ENCODE measurements at places on chromosomes 6 and 20.

DNA sequence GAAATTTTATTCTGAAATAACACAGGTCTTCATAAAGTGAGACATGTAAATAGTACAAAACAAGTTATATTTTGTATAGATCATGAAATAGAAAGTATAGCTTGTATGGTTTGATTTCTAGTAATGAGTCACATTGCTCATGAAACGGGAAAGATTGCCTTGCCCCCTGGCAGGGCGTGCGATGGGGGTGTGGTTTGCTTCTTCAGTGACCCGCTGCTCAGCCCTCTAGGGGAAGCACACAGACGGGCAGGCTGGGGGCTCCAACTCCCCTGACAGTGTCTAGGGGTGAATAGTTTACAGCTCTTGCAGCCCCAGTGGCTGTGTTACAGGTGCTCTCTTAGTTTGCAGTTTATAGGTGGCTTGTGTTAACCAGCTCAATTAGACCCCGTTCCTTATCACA lies 170.5 kb upstream of the RGS17 start:
- DNase-seq, result no peak

DNA sequence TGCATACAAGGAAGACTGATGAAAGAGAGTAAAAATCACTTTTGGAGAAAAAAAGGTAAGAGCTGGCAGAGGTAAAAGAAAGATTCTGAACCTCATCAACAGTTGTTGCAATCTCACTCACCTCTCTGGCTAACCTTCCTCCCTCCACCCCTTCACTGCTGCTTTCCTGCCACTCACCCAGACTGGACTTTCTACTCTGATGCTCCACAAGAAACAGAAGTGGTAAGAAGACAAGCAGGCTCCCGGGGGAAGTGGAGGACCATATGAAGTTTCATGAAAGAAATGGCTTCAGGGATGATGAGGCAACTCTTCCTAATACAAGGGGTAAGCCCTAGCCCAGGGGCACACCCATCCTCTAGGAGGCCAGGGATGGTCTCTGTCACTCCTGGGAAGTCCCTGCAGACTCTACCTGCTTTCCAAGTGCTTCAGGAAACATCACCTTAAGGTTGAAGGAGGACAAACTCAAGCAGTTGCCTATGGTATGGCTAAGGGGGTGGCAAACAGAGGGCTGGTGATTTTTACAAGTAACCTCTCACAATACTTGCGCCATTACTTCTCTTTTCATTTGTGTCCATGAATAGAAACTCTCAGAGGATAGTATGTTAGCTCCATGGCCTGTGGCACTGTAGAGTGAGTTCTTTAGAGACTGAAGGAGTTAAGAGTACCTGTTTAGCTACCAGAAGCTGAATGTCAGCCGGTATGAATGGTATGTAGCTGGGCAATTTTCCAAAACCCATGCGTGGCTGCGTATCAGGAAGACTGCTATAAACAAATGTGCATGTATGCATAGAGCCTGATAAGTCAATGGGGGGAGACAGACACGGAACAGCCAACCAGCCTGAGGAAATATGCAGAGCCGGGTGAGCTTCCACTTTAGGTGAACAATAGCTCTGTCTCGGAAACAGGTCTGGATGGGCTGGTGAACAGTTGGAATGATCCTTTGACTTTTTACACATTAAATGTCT lies 112.0 kb downstream of the BACH2 start:
- no peak for DNase-seq

GRCh38 chr20:430091-430999 lies 22.2 kb downstream of the RBCK1 start:
- no peak for DNase-seq

- no peak for DNase-seq
Observed at GRCh38 chr6:15713325-15713724, 50.5 kb upstream of the DTNBP1 start.

- DNase-seq, result no peak
Observed at GRCh38 chr20:59387891-59388290, 87.5 kb downstream of the EDN3 start.

DNA sequence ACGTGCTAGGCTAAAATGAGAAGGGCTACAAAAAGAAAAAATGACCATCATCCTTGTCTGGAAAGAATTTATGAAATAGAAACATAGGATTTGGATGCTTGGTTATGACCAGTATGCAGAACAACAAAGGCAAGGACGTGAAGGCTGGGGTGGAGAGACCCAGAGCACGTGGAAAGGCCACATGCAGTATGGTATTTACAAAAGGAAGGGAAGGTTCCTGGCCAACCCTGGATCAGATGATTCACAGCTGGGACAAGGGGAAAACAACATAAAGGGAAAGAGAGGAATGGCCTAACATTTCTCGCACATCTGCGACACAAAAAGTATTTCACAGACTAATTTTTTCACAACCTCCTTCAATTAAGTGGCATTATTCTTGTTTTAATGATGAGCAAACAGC lies 8.2 kb downstream of the STX7 start:
- DNase-seq, result no peak

DNA sequence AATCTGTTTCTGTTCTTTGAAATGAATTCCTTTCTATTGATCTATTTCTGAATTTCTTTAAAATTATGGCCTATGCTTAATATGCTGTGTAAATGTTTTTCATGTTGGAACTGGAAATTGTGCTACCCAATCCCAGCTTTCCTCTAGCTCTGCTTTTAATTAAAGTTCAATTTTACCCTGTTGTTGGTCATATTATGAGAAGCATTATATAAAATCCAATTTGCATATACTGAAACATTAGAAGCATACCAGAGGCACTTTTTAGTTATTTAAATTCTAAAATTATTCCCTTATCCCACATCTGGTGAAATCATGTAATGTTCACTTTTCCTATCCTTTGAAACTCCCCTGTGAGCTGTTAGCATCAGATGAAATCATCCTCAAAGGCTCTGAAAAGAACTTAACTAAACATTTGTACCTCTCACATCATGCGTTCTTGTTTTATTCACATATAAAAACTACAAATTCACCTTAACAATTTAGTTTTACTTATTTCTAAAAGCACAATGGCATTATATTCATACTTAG lies 160.6 kb upstream of the COL21A1 start:
- DNase-seq, result no peak

- DNase-seq, result no peak
Observed at GRCh38 chr6:13538084-13538483, 36.3 kb upstream of the SIRT5 start.

- peak; percentile 56 for DNase-seq
Observed at GRCh38 chr20:57480444-57481160, 44.3 kb downstream of the CTCFL start.

GRCh38 chr6:91298543-91299145 lies 711.8 kb upstream of the MAP3K7 start:
- DNase-seq, result no peak

DNA sequence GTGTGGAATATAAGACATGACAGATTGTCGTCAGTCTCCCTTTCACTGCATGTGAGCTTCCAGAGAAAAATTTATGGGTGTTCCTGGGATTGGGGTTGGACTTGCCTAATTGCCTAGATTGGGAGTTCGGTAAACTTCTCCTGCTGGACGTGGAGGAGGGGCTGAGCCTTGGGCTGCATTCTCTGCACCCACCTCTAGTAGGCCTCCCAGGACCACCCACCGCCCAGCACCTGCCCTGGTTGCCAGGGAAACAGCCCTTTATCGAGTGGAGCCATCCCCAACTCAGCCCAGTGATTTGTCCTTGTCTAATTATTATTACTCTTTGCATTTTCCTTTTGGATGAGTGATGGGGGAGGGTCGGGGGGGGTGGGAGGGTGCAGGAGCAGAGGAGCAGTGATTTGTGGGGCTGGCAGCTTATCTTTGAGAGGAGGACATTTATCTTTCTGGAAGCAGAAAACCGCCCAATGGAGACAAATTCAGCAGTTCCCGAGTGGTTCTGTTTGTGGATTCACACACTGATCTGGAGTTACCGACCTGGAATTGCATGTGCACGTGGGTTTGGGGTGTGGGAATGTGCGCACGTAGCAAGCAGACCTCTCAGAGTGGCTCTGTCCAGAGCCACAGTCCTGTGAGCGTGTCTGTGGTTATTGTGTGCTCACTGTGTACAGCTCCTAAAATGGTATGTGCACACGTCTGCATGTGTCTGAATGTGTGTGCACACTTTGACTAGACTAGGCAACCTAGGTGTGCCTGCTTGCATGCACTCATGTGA lies 104.5 kb downstream of the DHX35 start:
- DNase-seq, result no peak

DNA sequence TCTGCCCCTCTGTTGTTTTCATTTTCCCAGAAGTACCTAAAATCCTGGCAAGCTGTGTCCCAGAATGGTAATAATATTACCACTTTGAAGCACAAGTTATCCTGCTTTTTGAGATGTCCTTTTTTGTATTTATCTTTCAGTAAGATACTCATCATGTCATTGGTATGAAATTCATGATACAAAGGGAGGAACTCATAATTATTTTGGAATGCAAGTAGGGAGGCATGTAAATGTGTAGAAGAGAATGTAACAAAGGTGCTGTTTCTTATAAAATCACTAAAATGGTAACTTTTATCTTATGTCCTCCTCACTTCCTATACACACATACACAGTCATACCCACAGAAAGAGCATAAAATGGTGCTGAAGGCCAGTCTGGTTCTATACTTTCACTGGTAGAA lies 109.9 kb downstream of the CD2AP start:
- DNase-seq, result no peak

GRCh38 chr20:36170542-36171215 lies 16.1 kb downstream of the EPB41L1 start:
- DNase-seq, result no peak

DNA sequence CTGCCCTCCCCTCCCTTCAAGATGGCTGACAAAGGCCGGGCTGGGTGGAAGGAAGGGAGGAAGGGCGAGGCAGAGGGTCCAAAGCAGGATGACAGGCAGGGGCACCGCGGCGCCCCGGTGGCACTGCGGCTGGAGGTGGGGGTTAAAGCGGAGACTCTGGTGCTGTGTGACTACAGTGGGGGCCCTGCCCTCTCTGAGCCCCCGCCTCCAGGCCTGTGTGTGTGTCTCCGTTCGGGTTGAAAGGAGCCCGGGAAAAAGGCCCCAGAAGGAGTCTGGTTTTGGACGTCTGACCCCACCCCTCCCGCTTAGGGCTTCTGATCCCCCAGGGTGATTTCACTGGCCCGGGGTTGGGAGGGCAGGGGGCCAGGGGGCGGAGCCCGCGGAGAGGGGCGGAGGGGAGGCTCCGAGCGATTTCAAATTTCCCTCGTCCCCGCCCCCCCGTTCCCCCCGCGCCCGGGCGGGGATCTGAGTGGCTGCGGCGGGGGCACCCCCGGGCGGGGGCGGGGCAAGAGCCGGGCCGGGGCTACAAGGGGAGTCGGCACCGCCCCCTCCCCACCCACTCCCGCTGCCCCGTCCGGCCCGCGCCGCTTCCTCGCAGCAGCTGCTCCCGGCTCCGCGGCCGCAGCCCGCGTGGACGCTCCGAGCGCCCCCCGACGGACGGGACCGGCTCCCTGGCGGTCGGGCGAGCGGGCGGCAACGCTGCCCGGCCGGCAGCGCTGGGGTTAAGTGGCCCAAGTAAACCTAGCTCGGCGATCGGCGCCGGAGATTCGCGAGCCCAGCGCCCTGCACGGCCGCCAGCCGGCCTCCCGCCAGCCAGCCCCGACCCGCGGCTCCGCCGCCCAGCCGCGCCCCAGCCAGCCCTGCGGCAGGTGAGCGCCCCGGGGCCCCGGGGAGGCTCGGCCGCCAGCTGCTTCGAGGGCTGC lies at the start of gene DNMT3B:
Gene DNMT3B, plus strand, starts transcription at position 555 of the 923 bp plus-strand sequence. CDS start 17,939 bp downstream, outside the sequence.
- DNase-seq, result peak; percentile 81

DNA sequence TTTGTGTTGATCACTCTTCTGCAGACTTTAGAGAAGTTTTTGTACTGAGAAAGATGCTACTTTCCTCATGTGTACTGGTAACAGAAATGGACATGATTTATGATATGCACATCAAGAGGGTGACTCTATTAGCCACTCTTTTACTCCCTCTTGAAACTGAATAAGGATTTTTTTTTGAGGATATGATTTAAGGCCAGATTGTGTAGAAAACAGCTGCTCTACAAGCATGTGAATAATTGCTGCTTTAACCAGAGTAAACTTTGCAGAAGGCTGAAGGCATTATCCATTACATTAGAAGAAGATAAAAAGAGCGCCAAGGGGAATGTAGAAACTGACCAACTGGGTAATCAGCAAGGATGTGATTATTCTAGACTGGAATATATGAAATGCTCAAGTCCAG lies 276.2 kb upstream of the MAP3K7 start:
- no peak for DNase-seq

DNA sequence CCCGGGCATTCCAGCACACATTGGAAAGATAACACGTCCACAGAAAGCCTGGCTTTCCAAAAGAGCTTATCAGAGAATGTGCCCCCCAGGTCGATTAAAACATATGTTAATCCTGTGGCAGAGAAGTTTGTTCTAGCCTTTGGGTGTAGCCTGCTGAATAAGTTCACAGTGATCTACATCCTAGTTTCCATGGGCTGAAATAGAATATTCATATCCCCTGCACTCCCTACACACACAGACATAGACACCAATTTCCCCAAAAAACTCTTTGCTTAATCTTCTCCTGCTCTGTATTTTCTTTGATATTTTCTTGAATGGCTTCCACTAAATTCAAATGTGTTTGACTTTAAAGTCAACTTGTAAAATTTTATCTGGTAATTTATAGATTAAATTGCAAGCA lies 1.6 kb downstream of the LPA start:
- DNase-seq, result no peak

DNA sequence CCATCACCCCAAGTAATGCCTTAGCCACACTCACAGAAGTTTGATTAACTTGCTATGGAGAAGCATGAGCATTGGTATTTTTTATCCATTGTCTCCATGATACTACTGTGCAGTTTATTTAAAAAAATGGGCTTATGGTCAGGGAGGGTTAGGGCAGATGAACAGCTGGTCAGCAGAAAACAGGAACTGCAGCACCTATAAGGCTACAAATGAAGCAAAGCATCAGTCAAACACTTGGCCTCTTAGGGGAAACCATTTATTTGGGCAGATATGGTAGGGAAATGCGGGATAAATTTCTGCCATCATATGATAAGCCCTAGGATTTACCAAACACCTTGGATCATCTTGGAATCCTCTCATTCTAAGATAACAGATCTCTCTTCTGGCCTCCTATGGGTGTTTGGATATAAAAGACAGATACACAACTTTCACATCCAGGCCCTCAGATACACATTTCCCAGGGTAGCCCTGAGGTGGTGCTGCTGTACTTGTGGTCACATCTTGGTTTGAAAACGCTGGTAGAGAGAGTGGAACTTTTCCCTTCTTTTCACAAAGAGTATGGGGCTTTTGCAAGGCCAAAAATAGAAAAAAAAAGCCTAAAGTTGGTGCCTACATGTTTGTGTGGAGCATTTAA lies 42.8 kb upstream of the AHI1 start:
- no peak for DNase-seq

GRCh38 chr6:170165471-170166117 lies 125.3 kb downstream of the DLL1 start:
- DNase-seq, result no peak

DNA sequence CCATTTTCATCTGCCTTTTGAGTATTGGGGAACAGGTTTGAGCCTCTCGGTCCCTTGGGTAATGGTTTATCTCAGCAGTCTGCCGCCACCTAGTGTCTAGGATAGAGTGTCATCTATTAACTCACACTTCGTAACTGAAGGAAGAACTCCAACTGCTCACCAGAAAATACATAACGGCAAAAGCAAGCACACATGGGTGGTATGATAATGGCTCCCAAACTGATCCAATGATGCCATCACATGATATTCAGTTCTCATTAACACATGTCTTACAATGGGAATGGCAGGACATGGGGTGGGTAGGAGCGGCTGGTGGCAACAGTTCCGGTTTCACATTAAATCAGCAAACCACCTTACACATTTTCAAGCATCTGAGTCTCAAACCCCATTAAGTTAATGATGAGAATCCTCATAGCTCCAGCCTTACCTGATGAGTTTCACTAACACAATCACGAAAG lies 110.7 kb upstream of the PHACTR1 start:
- no peak for DNase-seq

- DNase-seq, result no peak
Observed at GRCh38 chr6:11495565-11496145, 41.9 kb upstream of the TMEM170B start.

Measured in activated T-cell treated with anti-CD3 and anti-CD28 coated beads, Interleukin-2, amount 50 U/mL, for 24 hours (primary cell).